Cerebellar cortex (tissue), 1 donor: ENCODE measurements at places on chromosomes 4 and X.

DNA sequence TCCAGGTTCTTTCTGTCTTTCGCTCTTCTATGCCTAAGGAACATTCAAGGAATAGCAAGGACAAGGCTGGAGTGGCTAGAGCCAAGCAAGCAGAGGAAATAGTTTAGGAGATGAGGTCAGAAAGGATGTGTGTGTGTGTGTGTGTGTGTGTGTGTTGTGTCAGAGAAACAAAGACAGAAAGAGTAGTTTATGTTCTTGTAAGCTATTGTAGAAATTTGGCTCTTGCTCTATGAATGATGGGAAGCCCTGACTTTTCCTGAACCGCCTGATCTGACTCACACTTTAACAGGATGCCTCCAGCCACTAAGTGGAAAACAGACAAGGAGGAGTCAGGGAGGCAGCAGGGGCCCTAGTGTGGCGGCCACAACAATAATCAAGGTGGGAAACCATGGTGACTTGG lies 39.7 kb downstream of the LGI2 start:
- no peak for DNase-seq

- DNase-seq: peak; percentile 5
These were observed at the start of gene ZFP92 for GRCh38 chrX:153411255-153411987. Gene ZFP92, plus strand, starts transcription at chrX:153411472. Its CDS starts 6,851 bp downstream, at chrX:153418323.

DNA sequence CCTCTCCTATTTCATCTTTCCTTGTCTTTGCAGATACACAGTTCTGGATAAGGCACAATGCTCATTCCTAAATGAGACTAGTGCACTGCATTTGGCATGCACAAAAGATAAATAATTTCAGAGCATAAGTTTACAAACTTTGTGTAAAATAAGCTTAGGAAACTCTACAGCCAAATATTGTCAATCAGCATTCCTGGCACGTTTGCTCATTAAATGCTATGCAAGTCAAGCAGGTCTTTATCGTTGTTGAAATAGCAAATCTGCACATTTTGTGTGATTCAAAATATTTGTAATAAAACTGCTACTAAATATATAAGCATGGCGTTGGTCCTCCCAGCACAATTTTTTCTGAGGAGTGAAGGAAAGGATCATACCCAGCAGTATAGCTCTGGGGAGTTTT lies 322.1 kb upstream of the NOCT start:
- no peak for DNase-seq

DNA sequence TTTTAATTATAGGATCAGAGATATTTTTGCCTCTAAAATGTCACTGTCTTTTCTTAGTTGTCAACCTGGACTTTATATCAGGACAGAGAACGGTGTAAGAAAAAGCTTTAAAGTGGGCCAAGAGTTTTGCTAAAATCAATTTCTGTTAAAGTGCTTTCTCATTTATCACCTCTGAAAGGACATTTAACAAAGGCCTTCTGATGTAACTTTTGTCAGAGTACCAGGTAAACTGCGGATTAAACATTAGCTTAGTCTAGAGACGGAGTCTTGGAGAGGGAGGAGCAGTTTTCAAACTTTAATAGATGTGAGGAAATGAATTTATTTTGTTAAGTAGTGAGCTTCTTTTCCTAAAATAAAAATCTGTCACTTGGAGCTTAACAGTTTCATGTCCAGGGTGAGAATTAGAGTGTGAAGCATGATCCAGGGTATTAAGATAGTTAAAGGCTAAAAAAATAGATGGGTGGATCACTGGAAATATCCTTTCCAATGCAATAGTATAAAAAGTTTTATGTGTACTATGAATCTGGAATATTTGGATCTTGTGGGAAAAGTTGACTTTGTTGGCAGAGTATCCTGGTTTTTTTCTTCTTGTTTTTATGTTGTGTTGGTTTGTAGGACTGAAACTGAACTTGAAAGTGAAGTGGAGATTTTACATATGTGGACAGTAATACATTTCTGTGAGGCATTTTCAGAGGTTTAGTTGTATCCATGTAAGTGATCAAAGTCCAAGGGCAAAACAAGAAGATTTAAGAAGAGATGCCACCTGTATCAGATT lies 33.6 kb upstream of the BMPR1B start:
- DNase-seq: no peak

DNA sequence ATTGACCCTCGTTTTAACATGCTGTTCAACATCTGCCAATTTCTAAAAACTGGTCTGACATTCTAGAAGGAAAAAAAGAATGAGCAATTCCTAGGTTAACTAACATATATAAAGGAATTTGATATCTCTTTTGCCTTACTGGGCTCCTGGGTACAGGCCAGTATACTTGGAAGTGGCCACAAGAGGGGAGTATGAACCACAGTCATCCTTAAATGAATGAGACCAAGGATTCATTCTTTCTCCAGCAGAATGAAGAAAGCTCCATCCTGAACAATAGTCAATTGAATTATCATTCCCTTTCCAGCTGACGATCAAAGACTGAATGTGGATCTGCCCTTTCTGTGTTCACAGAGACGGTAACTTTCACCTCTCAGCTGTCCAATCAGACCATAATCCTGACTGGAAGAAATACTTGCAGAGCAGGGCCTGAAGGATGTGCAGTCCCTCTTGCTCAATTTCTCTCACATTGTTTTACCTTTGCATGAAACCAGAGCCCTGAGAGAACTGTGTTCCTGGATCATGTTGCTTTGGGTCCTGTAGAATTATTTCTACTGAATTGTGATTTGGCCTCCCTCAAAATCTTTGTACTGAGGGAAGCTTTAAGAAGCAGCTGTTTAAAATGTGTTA lies 14.8 kb upstream of the SPARCL1 start:
- peak; percentile 72 for DNase-seq
